ENCODE measurements at places on chromosomes 3 and 15.

DNA sequence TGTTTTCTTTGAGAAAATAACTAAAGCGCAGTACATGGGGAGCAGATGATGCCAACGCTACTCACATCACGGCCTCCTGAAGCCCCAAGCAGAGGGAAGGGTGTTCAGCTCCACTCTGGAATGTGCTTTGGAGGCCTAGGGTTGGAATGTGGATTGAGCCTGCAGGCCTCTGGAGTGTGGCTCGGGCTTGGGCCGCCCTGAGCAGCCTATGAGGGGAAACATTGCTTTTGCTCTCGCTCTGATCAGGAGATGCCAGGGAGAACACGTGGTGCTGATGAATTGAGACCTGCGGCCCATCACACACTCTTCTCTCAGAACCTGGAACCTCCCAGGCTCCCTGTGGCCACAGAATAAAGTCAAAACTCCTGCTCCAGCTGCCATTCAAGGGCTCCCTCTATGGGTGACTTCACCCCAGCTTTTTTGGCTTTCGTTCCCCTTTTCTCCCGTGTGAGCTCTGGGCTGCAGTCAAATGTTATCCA, 23.3 kb downstream of the CCDC13 start:
- H3K4me1 ChIP-seq, result peaks cover 2% of the 10 kb centered on the region
- peaks cover 3% of the 10 kb centered on the region for H3K27me3 ChIP-seq
- H3K4me3 ChIP-seq, result no peak overlapping the region
- DNase-seq, result no peak
- no peaks in the 10 kb centered on the region for H3K36me3 ChIP-seq

- H3K27me3 ChIP-seq, result no peaks in the 10 kb centered on the region
- H3K27ac ChIP-seq, result no peak overlapping the region
These were observed 16.9 kb upstream of the FAM81A start for GRCh38 chr15:59420986-59421618.

- H3K36me3 ChIP-seq, result peaks cover 17% of the 10 kb centered on the region
- peak overlapping the region; percentile 90 for H3K4me3 ChIP-seq
- DNase-seq, result no peak
These were observed 1.4 kb downstream of the PSMD6 start for GRCh38 chr3:64021922-64022321.

DNA sequence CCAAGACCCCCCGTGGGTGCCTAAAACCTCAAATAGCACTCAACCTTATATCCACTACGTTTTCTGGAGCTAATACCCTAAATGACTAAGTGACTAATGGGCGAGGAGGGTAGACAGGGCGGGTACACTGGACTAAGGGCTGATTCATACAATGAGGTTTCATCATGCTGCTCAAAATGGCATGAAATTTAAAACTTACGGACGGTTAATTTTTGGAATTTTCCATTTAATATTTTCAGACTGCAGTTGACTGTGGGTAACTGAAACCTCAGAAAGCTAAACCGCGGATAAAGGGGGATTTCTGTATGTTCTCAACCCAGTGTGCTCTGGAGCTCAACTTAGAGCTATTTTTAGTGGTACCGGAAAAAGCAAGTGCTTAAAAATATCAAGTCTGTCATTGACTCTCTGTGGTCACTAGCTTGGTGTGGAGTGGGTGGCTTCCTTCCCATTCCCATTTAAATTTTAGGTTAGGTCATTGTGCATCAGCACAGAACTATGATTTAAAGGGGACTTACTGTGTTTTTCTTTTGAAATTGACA, 72.9 kb downstream of the LRRC28 start:
- H3K36me3 ChIP-seq, result peaks cover 6% of the 10 kb centered on the region
- peaks cover 20% of the 10 kb centered on the region for H3K4me1 ChIP-seq
- H3K27me3 ChIP-seq, result no peaks in the 10 kb centered on the region
- no peak overlapping the region for H3K27ac ChIP-seq

DNA sequence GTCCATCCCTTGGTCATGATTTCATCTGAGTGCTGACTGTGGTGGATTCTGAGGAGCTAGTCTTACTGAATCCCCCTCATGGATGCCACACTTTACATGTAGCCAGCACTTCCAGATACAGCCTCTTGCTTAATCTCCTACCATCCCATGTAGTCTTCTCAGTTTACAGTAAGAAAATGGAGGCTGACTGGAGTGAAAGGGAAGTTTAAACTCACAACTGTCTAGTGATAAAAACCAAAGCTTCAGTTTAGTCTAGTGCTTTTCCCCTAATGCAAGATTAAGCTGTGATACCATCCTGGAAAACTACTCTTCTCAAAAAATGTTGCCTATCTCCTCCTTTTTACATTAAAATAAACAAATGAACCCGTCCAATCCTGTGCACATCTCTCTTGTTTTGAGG, 146.8 kb upstream of the HES1 start:
- H3K27me3 ChIP-seq, result peaks cover 11% of the 10 kb centered on the region
- H3K4me1 ChIP-seq, result no peaks in the 10 kb centered on the region
- no peak overlapping the region for H3K27ac ChIP-seq
- DNase-seq, result no peak

- no peak overlapping the region for H3K4me3 ChIP-seq
- DNase-seq, result no peak
- H3K36me3 ChIP-seq, result no peaks in the 10 kb centered on the region
- H3K4me1 ChIP-seq, result no peaks in the 10 kb centered on the region
These were observed 274.4 kb downstream of the ADAMTSL3 start for GRCh38 chr15:83928392-83928734.
